ENCODE measurements at places on chromosomes 3 and 15.

GRCh38 chr3:58025406-58025805, 17.2 kb downstream of the FLNB start:
- no peak for DNase-seq

DNA sequence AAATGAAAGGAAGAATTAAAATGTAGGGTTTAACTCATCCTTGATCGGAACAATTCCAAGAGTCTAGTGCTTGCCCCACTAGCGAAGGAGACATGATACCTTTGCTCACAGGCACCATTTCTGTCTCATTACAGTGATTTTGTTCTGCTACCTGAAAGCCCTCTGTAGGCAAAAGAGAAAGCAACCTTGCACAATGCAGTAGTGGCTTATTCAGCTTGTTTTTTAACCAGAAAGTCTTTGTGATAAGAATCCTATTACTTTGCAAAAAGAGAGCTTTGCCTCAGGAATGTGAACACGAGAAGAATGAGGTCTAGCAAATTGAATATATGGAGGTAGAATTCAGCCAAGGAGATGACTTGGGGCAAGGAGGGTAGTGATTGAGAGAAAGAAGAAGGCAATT, 684.4 kb downstream of the GRM7 start:
- DNase-seq = no peak

DNA sequence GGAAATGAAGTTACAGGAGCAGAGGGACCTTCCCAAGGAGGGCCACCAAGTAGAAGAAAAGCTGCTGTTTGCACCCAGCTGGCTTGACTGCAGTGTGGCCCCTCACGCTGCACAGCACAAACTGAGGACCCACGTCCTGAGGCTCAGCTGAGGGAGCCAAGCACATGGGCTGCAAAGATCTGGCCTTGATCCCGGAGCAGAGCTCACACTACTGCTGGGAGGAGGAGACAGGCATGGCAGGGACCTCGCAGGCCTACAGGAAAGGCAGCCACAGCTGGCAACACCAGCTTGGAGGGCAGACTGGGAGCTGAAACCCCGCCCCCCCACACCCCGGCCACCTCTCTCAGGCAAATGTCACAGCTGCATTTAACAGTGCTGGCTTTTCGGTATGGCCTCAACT, 39.7 kb downstream of the KLHL25 start:
- no peak for DNase-seq

GRCh38 chr3:196218155-196218712, 1.9 kb downstream of the SLC51A start:
- DNase-seq = no peak

DNA sequence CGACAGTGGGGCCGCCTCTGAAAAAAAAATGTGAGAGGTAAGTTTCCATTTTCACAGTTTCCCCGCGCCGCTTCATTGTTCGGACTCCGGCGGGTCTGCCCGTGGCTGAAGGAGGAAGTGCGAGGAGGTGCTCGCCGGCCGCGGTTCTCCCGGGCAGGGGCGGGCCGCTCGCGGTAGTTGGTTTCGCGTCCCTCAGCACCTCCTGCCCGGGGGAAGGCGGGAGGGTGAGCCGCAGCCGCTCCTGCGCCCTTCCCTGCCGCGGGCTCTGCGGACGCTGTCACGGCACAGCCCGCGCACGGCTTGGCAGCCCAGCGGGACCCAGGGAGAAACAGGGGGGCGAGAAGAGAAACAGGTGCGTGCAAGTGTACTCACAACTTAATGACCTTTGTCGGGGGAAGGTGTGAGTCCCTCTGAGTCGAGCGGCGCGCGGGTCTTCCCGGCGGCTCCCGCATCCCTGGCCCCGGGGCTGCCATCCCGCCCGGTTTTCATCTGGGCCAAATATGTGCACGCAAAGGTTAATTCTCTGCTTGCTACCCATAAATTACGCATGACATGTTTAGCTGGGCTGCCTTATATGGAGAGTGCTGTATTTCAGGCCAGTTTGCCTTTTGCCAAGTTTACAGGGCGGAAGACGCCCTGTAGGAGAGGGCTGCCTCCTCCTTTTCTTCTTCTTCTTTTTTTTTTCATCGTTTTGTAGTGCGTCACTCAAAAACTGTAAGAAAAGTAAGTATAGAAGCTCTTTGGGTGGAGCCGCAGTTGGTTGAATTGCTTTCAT, 514 bp downstream of the MBNL1 start:
- peak; percentile 48 for DNase-seq

GRCh38 chr3:115086344-115086743, 60.7 kb downstream of the ZBTB20 start:
- no peak for DNase-seq

DNA sequence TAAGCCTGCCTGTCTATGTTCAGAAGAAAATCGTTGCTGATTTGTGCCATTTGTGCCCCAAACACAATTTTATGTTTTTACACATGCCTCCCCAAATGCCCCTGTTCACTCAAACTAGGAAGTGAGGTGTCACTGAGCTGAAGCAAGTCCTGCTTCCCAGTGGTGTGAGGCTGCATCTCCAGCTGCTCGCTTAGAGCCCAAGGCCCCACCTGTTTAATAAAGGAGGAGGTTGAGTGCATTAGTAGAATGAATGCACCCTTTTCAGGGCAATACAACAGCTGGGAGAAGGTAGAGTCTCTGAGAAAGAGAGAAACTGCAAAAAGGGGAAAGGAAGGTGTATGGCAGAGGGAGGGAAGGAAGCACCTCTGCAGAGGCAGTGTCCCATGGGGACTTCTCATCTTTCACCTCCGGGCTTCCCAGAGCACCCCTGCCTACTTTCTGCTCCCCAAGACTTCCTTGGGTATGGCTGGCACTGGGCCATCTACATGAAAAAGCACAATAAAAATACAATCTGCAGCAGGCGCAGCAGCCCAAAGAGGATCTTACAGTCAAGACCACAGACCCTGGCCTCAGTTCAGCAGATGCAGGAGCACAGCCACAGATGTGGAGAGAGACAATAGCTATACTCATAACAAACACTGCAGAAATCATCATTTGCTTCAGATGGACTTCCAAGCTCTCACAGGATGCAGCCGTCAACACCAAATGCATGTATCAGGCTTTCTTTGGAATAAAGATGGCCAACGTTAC, 165.9 kb downstream of the POLR2M start:
- no peak for DNase-seq

DNA sequence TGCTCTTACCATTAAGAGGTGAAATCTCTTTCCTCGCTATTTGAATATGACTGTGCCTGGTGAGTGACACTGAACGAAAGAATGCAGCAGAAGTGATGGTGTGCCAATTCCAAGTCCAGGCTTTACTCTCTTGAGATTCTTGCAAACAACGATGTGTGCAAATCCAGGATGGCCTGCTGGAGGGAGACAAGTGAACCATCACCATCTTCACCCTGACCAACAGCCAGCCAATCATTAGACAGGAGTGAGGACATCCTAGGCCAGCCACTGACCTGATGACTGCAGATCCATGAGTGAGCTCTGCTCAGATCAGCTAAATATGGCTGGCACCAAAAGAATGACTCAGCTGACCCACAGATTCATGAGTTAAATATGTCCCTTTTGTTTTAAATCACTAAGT, 878.0 kb downstream of the PDCD6IP start:
- DNase-seq = no peak
